Esophagus squamous epithelium (tissue), 5 donors: ENCODE measurements at places on chromosomes 16 and 17. TPM values are rescaled to one million over a fixed set of nuclear protein-coding genes. Genes with fewer than 3 reads are reported as not detected.

- H3K4me3 ChIP-seq, result no peak overlapping the region
- H3K4me1 ChIP-seq, result no peaks in the 10 kb centered on the region
- H3K27me3 ChIP-seq, result no peaks in the 10 kb centered on the region
- no peak for DNase-seq
- no peak overlapping the region for H3K27ac ChIP-seq
- peaks cover 6% of the 10 kb centered on the region for H3K36me3 ChIP-seq
Measured at GRCh38 chr17:67212714-67213417, 32.1 kb downstream of the HELZ start.

DNA sequence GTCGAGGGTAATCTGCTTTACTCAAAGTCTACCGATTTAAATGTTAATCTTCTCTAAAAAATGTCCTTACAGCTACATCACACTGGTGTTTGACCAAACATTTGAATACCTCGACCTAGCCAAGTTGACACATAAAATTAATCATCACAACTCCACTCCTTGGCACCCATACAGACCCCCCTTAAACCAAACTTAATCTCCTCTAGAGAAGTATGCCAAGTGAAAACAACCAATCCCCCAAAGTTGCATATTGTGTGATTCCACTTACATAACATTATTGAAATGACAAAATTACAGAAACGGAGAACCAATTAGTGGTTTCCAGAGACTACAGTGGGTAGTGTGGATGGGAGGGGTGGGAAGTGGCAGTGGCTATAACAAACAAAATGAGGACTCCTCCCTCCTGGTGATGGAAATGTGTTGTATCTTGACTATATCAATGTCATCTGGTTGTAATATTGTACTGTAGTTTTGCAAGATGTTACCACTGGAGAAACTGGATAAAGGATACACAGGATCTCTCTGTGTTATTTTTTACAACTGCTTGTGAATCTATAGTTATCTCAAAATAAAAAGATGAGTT, 39.4 kb downstream of the CAPNS2 start:
- H3K4me3 ChIP-seq, result no peak overlapping the region
- peaks cover 5% of the 10 kb centered on the region for H3K4me1 ChIP-seq
- DNase-seq, result no peak

- no peaks in the 10 kb centered on the region for H3K4me1 ChIP-seq
- no peak for DNase-seq
- no peaks in the 10 kb centered on the region for H3K36me3 ChIP-seq
- H3K27me3 ChIP-seq, result no peaks in the 10 kb centered on the region
- H3K27ac ChIP-seq, result no peak overlapping the region
Measured at GRCh38 chr16:83762141-83762991, 45.4 kb upstream of the HSBP1 start.

GRCh38 chr17:79790805-79791734, 5.8 kb downstream of the CBX8 start:
- H3K27me3 ChIP-seq, result peaks cover 45% of the 10 kb centered on the region
- no peak overlapping the region for H3K27ac ChIP-seq
- H3K4me1 ChIP-seq, result peaks cover 31% of the 10 kb centered on the region
- peaks cover 13% of the 10 kb centered on the region for H3K36me3 ChIP-seq

DNA sequence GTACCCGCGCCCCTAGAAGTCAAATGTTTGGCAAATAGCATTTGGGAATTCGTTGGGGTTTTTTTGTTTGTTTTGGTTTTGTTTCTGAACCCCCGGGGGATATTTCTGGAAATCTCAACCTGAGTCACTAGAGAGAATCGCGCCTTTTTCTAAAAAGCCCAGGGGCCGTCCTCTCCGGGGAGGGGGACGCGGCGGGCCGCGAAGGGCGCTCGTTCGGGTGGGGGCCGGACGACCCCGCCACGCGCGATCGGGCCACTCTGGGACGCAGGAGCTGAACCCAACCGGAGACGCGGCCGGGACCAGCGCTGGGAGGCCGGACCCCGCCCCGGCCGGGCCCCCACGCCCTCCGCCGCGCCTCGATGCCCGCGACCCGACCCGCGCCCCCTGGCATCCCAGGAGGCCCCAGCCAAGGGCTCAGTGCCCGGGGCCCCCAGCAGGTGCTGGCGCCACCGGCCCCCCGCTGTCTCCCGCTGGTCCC, 302 bp downstream of the LITAF start:
- H3K36me3 ChIP-seq, result no peaks in the 10 kb centered on the region
- H3K27ac ChIP-seq, result peak overlapping the region; percentile 94
- no peak for DNase-seq

The MT1G gene
- total RNA-seq, result 11.6 TPM

The SOX8 gene
- 0.09 TPM for total RNA-seq
